Thoracic aorta (tissue), 2 donors: ENCODE measurements at places on chromosomes 12 and 14.

GRCh38 chr12:120586206-120586605, 5.0 kb upstream of the POP5 start:
- no peak overlapping the region for H3K27ac ChIP-seq
- peaks cover 8% of the 10 kb centered on the region for H3K4me1 ChIP-seq

- H3K36me3 ChIP-seq = no peaks in the 10 kb centered on the region
- no peaks in the 10 kb centered on the region for H3K27me3 ChIP-seq
- H3K27ac ChIP-seq = no peak overlapping the region
- DNase-seq = no peak
- no peak overlapping the region for H3K4me3 ChIP-seq
Measured at GRCh38 chr14:87081004-87081403, 912.0 kb downstream of the GALC start.

DNA sequence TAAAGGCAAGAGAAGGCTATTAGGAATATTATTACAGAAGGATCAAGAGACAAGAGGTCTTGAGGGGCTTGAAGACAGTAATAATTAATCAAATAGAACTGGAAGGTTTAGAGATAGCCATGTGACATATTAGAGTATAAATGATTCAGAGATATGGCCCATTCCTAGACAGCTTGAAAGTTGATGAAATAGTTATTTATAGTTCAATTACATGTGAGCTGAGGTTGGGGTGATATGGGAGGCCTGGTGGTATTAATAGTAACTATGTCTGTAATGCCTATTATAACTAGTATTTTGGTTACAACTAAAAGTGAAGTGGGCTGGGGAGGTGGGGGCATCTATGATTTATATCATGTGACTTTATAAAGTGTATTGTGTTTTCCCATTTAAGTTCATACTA, 14.1 kb upstream of the MIS18BP1 start:
- DNase-seq = no peak
- H3K27ac ChIP-seq = peak overlapping the region; percentile 17

- no peaks in the 10 kb centered on the region for H3K27me3 ChIP-seq
- no peak for DNase-seq
- no peak overlapping the region for H3K4me3 ChIP-seq
- H3K36me3 ChIP-seq = peaks cover 14% of the 10 kb centered on the region
- peaks cover 11% of the 10 kb centered on the region for H3K4me1 ChIP-seq
Measured at GRCh38 chr12:111363578-111363977, 5.3 kb downstream of the PHETA1 start.

DNA sequence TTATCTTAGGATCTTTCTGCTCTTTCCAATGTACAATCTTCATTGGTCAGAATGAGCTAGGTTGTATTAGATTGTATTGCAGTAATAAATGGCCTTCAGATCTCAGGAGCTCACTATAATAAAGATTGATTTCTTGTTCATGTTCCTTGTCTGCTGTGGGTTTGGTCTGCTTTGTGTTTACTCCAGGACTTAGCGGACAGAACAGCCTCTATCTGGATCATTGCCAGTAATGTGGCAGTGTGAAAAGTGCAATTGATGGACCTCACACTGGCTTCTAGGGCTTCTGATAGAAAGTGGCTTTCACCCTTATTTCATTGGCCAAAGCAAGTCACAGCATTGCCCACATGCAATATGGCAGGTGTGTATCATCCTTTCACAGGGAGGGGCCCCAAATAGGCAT, 81.2 kb downstream of the BTG1 start:
- no peaks in the 10 kb centered on the region for H3K27me3 ChIP-seq
- no peak overlapping the region for H3K27ac ChIP-seq
- H3K4me3 ChIP-seq = no peak overlapping the region
- peaks cover 16% of the 10 kb centered on the region for H3K4me1 ChIP-seq

DNA sequence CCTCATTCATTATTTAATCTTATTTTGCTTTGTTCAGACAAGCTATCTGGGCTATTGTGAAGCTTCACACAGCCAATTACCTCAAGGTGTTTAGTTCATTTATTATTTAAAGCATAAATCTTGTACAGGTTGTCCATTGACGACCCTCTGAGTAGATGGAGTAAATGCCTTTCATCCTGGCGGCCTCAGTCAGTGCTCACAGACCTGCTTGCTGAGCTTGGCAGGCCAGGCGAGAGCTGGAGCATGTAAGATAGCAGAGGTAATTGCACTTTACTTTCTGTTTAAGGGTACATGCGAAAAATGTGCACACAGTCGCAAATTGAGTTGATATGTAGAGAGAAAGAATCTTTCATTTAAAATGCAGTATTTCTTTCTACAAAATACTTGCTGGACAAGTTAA, 224.4 kb downstream of the NPAS3 start:
- no peak overlapping the region for H3K4me3 ChIP-seq
- H3K36me3 ChIP-seq = no peaks in the 10 kb centered on the region
- no peaks in the 10 kb centered on the region for H3K27me3 ChIP-seq
- no peak for DNase-seq
- H3K4me1 ChIP-seq = no peaks in the 10 kb centered on the region

DNA sequence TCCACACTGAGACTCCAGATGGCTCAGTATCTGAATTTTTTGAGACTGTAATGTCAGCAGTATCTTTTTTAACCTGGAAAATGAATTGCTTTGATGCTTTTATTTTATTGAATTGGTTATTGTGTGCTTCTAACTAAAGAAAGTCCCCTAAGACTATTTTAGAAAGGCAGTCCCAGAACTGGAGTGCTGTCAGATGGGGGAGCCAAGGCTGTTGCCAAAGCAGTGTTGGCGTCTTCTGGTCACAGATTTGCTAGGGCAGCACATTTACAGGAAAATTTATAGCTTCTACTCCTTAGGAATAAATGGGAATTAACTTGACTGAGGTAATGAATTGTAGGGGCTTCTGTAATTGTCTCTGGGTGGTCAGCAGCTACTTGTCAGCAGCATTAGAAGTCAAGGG, 157.1 kb upstream of the ARHGAP5 start:
- H3K27ac ChIP-seq = no peak overlapping the region
- no peaks in the 10 kb centered on the region for H3K36me3 ChIP-seq
- H3K27me3 ChIP-seq = no peaks in the 10 kb centered on the region
- H3K4me1 ChIP-seq = no peaks in the 10 kb centered on the region
- no peak overlapping the region for H3K4me3 ChIP-seq

DNA sequence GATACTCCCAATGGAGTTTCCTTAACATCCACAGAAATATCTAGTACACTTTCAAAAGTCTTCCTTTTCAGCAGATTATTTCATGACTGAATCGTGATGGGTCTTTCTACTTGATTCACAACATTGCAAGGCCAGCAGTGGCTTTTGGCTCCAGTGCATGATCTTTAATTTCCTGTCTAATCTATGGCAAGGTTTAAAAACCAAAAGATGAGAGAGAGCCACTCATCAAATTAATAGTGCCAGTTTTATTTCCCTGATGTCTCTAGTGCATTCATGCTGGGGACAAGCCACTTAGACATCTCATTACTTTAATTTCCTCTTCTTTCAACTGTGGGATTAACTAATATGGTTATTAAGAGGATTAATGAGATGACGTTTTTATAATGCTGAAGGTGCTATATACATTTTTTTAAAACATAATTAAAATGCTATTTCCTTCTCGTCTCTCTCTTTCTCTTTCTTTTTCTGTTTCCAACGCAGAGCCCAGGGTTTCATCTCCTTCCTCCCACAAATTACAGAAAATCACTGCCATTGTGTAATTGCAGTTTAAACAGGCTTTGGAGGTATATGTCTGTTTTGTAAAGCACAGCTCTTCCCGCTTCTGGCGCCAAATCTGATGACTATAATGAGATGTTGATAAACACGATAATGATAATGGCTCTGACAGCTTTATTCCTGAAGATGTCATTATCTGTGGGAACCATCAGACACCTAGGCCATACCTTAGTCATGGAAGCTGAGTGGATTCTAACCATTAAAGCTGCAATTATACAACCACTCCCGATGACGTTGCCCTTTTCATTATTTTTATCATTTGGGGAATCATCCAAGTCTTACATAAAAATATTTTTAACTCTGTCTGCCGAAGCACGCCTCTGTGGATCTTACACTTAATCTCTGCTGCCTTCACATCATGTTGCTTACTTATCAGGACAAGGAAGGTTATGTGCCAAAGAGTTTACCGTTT, 103.1 kb upstream of the PPM1H start:
- no peaks in the 10 kb centered on the region for H3K36me3 ChIP-seq
- no peaks in the 10 kb centered on the region for H3K27me3 ChIP-seq
- no peak overlapping the region for H3K27ac ChIP-seq
- no peaks in the 10 kb centered on the region for H3K4me1 ChIP-seq
- no peak overlapping the region for H3K4me3 ChIP-seq

- H3K27me3 ChIP-seq = no peaks in the 10 kb centered on the region
- no peak for DNase-seq
- H3K27ac ChIP-seq = no peak overlapping the region
- H3K4me3 ChIP-seq = no peak overlapping the region
- H3K36me3 ChIP-seq = no peaks in the 10 kb centered on the region
- H3K4me1 ChIP-seq = no peaks in the 10 kb centered on the region
Measured at GRCh38 chr14:99079061-99079727, 192.8 kb downstream of the BCL11B start.

DNA sequence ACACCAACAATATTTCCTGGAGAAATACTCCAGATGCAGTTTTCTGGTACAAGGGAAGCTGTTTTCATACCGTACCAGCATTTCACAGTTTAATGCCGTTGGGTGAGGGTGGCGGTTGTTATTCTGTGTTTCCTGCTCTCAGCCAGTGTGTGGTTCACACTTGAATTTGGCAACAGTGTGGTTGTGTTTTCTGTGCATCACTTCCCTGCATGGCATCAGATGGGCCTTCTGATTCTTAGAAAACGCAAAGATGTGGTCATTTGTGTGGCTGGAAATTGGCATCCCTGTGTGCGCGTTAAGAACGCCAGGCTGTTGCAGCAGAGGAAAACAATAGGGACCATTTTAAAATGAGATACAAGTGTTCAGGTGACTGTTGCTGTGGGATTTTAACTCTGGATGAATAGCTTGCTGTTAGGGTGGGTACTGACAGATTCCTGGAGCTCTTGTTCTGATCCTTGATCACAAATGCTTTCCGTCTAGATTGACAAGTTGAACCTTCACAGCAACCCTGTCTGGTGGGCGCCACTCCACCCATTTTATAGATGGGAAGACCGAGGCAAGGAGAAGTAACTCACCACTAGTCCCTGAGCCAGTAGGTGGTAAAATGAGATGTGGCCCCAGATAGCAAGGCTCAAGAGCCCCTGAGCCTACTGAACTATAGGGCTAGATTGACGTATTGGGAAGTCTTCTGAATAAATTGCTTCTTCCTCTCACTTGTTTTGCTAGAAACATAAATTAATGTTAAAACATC, 231.2 kb downstream of the CHST11 start:
- peaks cover 28% of the 10 kb centered on the region for H3K4me1 ChIP-seq
- no peaks in the 10 kb centered on the region for H3K36me3 ChIP-seq
- H3K27me3 ChIP-seq = no peaks in the 10 kb centered on the region
- no peak overlapping the region for H3K27ac ChIP-seq

- no peak overlapping the region for H3K4me3 ChIP-seq
- DNase-seq = no peak
- no peaks in the 10 kb centered on the region for H3K27me3 ChIP-seq
- no peak overlapping the region for H3K27ac ChIP-seq
Measured at GRCh38 chr12:77648716-77649115, 182.0 kb upstream of the NAV3 start.

DNA sequence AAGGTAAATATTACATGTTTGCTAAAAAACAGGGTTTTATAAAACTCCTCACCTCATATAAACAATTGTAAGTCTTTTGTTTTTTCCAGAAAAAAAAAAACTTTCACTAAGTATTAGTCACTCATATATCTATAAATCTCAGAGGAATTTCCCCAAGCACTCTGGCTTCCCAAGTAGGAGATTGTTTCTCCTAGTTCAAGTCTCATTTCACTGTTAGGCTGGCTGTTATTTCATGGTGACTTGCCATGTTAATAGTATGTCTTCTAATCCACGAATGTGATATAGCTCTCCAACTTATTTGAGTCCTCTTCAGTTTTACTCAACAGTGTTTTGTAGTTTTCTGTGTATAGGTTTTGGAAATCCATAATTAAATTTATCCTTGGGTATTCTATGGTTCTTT, 61.6 kb downstream of the CAPZA3 start:
- H3K36me3 ChIP-seq = no peaks in the 10 kb centered on the region
- no peak for DNase-seq
- peaks cover 10% of the 10 kb centered on the region for H3K4me1 ChIP-seq
- no peaks in the 10 kb centered on the region for H3K27me3 ChIP-seq
- no peak overlapping the region for H3K27ac ChIP-seq

GRCh38 chr14:30131581-30132097, 204.0 kb upstream of the PRKD1 start:
- no peak for DNase-seq
- no peaks in the 10 kb centered on the region for H3K27me3 ChIP-seq
- no peaks in the 10 kb centered on the region for H3K4me1 ChIP-seq
- H3K36me3 ChIP-seq = no peaks in the 10 kb centered on the region

DNA sequence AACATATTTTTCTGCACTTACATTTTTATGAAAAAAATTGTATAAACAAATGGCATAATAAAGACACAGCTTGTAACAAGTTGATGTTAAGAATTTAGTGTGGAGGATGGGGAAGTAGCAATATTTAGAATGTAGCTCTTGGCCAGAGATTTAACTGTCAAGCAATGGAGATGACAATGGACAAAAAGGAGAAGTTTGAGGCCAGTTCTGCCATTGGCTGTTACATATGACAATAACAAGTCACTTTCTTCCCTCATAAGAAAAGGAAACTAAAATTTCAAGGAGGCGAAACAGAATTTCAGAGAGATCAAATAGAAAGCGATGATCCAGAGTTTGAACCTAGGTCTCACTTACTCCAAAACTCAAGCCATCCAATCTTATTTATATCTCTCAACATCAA, 122.8 kb upstream of the CCDC175 start:
- H3K4me1 ChIP-seq = peaks cover 30% of the 10 kb centered on the region
- no peak overlapping the region for H3K27ac ChIP-seq

GRCh38 chr12:1103632-1104031, 112.6 kb downstream of the ERC1 start:
- H3K27ac ChIP-seq = no peak overlapping the region
- no peaks in the 10 kb centered on the region for H3K27me3 ChIP-seq
- no peaks in the 10 kb centered on the region for H3K36me3 ChIP-seq
- no peak overlapping the region for H3K4me3 ChIP-seq
- DNase-seq = no peak

DNA sequence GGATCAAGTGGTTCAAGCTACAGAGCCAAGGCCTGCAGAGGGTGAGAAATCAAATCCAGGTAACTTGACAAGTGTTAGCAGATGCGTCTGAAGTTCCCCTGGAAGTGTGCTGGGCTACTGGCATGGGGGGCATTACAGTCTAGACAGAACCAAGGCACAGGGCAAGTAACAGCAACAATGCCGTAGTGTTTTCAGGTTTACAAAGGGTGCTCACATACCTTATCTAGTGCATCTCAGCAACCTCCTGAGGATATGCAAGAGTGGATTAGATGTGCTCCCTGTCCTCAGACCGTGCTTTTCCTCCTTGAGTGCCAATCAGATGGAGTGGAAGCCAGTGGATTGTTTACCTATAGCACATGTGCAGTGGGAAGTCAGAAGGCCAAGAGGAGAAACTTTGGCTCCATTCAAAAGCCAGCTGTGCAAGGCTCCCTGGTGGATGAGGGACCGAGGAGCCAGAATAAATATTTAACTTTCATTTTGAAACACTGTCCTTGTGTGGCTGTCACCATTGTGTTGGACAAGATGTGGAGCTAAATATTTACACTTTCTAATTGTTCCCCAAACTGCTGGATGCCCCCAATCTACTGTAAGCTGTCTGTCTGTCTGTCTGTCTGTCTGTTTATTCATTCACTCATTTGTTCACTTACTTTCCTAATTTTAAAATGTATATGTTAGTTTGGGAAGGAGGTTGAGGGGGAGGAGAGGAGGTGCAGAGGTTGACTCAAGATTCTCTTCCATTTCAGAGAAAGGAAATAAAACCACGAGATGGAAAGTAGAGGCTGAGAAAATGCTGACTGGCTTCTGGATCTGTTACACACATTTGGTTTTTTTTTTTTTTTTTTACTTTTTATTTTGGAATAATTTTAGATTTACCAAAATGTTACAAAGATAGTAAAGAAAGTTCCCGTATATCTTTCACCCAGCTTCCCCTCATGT, 184.0 kb upstream of the PARP11 start:
- no peaks in the 10 kb centered on the region for H3K4me1 ChIP-seq
- H3K27me3 ChIP-seq = no peaks in the 10 kb centered on the region
- H3K27ac ChIP-seq = no peak overlapping the region
- H3K36me3 ChIP-seq = no peaks in the 10 kb centered on the region
